Nasal cavity respiratory epithelium epithelial cell of viscerocranial mucosa (primary cell): ENCODE measurements at places on chromosomes 12 and 14. TPM values are rescaled to one million over a fixed set of nuclear protein-coding genes. Genes with fewer than 3 reads are reported as not detected.

ANO2 gene
- 0.28 and 0.34 TPM in 2 replicates for total RNA-seq

BIN2 gene
- not detected in 2 replicates for total RNA-seq

TTC9 gene
- 5.8 and 7.3 TPM in 2 replicates for total RNA-seq

KRT4 gene
- total RNA-seq: 1.0 and 33.2 TPM in 2 replicates
